ENCODE measurements at places on chromosomes 1 and 21.
A peak's percentile ranks its signal among the peaks of the same experiment; 100 is the strongest.

- no peak for DNase-seq
Measured at GRCh38 chr1:170711682-170712081, 47.8 kb downstream of the PRRX1 start.

- DNase-seq: no peak
Measured at GRCh38 chr1:15472587-15472986, 3.3 kb upstream of the CELA2B start.

DNA sequence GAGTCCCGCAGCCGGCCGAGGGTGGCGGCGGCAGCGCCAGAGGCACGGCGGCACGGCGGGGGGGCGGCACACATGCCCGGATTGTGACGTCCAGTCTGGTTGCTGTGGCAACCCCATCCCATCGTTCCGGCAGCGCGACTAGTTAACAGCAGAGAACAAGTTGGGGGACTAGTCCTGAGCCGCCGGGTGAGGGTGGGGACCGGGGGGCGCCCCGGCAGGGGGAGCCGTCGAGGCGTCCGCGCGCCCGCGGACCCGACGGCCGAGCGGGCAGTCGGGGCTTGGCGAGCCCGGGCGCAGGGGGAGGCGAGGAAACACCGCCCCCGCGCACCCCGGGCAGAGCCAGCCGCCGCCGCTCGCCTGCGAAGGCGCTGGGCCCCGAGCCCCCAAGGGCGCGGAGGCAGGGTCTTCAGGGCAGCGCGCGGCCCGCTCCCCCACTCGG lies at the start of gene CHD5:
Gene CHD5, minus strand, starts transcription at position 54 of the 439 bp plus-strand sequence. CDS start 298 bp downstream, outside the sequence.
- DNase-seq: no peak

GRCh38 chr1:218759795-218760194 lies 413.9 kb upstream of the LYPLAL1 start:
- DNase-seq: no peak

- DNase-seq: no peak
Measured at GRCh38 chr1:184832517-184832916, 77.9 kb upstream of the EDEM3 start.

GRCh38 chr1:22450351-22451021 lies 1.2 kb upstream of the ZBTB40 start:
- no peak for DNase-seq

- DNase-seq: peak; percentile 84
Measured at GRCh38 chr1:116986421-116987255, 14.9 kb upstream of the CD101 start.

DNA sequence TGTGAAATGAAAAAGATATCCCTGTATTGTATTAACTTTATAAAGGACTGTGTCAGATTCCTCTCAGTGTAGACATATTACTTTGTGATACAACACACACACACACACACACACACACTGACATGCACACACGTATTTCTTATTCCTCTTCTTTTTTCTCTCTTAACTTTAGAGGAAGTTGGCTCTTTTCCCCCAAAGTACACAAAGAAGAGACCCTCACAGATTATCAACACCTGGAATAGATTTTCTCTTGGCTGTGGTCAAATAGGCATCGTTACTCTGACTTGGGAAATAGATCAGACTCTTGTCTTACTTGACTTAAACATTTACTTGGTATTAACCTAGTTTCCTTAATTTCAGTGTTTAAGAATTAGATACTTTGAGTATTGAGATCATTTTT lies 792.8 kb downstream of the ADGRL2 start:
- DNase-seq: no peak

GRCh38 chr1:200384818-200385390 lies 24.9 kb downstream of the ZNF281 start:
- DNase-seq: no peak

DNA sequence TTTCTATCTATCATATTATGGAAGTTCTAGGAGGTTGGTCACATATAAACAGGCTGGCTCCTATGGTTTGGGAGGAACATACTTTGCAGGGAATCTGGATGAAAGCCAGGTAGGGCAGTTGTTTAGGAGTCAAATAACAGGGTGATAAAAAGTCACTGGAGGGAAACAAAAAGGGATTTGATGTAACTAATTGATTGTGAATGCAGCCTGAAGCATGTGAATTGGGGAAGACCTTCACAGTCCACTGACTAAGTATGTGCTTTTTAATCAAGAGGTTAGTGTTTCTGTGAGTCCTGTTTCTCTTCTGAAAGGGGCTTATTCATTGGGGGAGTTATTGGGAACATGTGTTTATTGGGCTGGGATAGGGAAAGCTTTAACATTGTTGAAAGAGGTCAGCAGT lies 41.3 kb downstream of the HMCN1 start:
- DNase-seq: no peak

GRCh38 chr1:17925290-17926237 lies 170.4 kb downstream of the ACTL8 start:
- DNase-seq: no peak

- DNase-seq: no peak
Measured at GRCh38 chr1:224801844-224802490, 127.5 kb upstream of the DNAH14 start.

- DNase-seq: no peak
Measured at GRCh38 chr1:41935226-41935625, 16.5 kb upstream of the HIVEP3 start.

- no peak for DNase-seq
Measured at GRCh38 chr1:76697361-76697760, 169.9 kb upstream of the ST6GALNAC5 start.

DNA sequence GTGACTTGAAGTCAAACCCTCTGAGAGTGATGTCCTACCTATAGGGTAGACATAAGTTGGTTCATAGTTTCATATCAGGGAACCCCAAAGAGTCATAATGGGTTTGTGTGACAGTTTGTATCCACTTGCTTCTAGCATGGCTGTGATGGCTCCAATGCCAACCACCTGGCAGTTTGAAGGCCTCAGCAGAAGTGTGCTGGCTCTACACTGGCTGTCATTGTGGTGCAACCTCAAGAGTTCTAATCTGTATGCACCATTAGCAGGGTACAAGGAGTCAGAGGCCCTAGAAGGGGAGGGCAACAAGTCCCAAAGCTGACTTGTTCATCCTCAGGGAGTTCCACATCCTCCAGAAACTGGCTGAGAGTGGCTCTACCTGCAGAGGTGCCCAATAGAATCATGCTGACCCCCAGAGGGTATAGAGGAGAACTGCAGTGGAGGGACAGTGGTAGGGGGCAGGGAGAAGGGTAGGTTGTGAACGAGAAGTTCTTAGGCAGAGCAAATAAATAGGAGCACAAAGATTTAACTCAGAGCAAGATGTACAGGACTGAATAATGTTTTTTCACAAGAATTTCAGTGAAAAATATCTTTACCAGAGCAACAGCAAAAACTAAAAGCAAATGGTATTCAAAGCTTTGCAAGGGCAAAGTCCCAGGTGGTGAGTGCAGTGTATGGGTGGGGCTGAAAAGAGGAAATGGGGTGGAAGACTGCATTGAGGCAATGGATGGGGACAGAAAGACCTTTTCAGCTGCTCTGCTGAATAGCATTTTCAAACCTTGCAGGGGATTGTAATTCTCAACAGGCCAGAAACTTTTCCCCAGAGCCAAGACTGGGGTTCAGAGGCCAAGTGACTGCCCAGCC lies 3.2 kb downstream of the FCRL2 start:
- no peak for DNase-seq
